GM13976 (cell line): ENCODE measurements at places on chromosomes 3 and 15.

DNA sequence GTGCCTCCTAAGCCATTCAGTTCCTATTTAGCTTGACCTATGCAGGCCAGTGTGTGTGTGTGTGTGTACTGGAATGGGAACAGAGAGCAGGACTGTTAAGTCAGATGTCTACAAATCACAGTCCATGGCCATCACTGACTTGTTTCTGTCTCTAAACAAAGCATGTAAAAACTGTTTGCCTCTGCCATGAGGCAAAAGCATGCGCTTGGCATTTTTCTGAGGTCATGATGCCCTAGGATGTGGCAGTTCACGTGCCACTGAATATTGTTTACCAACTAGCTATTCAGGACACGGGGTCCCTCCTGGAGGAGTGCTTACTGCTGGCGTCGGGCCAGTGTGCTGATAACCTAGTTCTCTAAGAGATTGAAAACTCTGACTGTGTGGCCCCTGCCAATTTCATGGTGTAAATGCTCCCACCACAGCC, 8.2 kb upstream of the ATP13A3 start:
- no peak for DNase-seq

- no peak for DNase-seq
Measured at GRCh38 chr3:43191116-43191515, 85.2 kb upstream of the POMGNT2 start.

GRCh38 chr15:88741671-88742070, 61.6 kb upstream of the ACAN start:
- no peak for DNase-seq

DNA sequence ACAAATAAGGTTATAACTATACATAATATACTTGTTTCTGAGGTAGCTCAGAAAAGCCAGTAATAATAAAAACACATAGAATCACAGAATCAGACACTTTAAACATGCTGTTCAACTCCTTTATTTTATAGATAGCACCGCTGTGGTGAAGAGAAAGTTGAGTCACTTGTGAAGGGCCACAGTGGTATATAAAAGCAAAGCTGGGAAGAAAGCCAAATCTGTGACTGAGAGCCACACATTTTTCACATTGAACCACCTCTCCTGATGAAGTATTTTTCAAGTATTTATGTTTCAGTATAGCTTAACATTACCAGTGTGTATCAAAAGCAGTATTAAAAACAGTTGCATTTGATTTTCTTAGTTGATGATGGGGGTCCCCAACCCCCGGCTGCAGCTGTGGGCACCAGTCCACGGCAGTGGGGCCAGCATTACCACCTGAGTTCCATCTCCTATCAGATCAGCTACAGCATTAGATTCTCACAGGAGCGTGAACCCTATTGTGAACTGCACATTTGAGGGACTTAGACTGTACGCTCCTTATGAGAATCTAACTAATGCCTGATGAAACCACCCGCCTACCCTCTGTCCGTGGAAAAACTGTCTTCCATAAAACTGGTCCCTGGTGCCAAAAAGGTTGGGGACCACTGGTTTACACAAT, 46.2 kb downstream of the TBL1XR1 start:
- DNase-seq: peak; percentile 44

DNA sequence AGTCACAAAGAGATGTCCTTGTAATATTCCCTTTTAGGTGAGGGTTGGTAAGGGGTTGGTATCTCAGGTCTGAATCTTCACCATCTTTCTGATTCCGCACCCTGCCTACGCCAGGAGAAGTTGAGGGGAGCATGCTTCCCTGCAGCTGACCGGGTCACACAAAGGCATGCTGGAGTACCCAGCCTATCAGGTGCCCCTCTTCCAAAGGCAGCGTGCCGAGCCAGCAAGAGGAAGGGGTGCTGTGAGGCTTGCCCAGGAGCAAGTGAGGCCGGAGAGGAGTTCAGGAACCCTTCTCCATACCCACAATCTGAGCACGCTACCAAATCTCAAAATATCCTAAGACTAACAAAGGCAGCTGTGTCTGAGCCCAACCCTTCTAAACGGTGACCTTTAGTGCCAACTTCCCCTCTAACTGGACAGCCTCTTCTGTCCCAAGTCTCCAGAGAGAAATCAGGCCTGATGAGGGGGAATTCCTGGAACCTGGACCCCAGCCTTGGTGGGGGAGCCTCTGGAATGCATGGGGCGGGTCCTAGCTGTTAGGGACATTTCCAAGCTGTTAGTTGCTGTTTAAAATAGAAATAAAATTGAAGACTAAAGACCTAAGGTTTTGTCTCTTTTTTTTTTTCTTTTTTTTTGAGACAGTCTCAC, 19.8 kb downstream of the TYRO3 start:
- no peak for DNase-seq
